ENCODE measurements at places on chromosomes 2 and 18.

DNA sequence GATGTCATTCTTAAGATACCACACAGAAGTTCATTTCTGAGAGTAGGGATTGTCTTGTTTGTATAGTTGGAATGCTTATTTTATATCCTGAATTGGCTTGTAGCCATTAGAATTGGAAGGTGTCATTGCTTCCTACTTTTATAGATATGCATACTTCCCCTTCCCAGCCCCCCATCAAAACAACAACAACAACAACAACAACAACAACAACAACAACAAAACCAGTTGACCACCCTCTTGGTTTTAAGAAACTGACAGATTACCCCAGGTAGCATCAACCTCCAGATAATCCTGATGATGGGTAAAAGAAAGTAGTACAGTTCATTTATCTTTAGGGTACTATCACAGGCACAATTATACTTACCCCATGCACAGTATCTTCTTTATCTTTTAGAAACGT, 20.0 kb downstream of the PHLPP1 start:
- no peak for DNase-seq

- DNase-seq = no peak
Measured at GRCh38 chr18:44246001-44246400, 434.7 kb upstream of the SETBP1 start.

GRCh38 chr2:240336820-240337427, 98.5 kb upstream of the GPC1 start:
- DNase-seq = no peak

DNA sequence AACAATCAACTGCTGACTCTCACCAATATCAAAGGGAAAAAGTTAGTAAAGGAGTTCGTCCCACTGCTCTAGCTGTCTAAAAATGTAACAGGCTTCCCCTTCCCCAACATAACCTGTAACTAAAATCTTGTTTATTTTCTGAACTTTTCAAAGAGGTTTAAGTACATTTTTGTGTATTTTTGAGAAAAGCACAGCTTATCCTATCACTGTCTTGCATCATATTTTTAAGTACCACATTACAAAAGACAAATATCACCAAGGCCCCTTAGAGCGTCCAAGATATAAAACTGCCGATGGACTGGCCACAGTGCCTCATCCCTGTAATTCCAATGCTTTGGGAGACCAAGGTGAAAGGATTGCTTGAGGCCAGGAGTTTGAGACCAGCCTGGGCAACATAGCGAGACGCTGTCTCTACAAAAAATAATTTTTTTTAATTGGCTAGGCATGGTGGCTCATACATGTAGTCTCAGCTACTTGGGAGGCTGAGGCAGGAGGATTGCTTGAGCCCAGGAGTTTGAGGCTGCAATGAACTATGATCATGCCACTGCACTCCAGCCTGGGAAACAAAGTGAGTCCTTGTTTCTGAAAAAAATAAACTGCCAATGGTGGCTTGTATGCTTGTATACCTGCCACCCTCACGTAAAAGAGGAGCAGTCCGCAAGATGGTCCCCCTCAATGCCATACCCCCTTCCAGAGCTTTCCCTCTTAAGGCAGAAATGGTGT, 21.2 kb upstream of the LAPTM4A start:
- no peak for DNase-seq

DNA sequence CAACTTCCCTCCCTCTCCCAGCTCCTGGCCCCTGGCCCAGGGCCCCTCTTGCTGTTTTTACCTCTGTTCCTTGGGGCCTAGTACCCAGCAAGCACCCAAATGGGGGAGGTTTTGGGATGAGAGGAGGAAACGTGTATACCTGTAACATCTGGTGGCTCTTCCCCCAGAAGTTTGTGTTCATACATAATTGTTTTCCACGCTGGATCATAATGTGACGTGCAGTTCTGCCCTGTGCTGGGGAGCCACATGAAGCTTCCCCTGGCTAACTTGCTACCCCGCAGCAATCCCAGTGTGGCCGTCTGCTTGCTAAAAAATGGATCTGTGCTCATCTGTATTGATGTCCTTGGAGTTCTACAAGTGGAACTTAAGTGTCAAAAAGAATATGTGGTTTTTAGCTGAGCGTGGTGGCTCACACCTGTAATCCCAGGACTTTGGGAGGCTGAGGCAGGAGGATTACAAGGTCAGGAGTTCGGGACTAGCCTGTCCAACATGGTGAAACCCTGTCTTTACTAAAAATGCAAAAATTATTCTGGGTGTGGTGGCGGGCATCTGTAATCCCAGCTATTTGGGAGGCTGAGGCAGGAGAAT, 36.5 kb downstream of the ANO7 start:
- no peak for DNase-seq

DNA sequence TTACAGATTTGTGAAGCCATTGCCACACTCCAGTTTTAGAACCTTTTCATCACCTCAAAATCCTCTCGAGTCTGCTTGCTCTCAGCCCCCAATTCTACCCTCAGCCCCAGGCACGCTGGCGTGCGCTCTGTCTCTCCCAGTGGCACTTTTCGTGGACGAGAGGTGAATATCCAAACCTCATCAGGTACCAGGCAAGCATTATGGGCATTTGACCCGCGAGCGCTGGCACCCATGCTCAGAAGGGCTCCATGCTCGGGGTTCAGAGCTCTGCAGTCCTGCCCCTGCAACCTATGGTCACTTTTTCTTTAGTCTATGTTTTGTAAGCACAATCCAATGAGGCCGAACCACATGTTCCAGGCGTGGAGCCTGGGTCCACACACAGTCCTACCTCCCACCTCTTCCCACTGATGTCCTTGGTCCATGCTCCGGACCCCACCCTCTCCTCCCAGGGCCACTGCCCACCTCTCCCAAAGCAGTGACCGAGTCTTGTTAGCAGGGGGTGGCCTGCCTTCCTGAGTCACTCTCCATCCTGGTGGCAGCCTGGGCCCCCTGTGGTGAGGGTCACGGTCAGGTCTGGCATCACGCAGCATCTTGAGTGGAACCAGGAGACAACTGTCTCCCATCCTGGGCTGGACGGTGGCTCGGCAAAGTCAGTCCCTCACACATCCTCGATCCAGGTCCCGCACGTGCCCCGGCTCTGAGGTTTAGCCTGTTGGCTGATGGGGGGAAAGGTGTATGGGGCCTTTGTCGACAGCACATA, 256.9 kb downstream of the NDUFA10 start:
- DNase-seq = no peak

DNA sequence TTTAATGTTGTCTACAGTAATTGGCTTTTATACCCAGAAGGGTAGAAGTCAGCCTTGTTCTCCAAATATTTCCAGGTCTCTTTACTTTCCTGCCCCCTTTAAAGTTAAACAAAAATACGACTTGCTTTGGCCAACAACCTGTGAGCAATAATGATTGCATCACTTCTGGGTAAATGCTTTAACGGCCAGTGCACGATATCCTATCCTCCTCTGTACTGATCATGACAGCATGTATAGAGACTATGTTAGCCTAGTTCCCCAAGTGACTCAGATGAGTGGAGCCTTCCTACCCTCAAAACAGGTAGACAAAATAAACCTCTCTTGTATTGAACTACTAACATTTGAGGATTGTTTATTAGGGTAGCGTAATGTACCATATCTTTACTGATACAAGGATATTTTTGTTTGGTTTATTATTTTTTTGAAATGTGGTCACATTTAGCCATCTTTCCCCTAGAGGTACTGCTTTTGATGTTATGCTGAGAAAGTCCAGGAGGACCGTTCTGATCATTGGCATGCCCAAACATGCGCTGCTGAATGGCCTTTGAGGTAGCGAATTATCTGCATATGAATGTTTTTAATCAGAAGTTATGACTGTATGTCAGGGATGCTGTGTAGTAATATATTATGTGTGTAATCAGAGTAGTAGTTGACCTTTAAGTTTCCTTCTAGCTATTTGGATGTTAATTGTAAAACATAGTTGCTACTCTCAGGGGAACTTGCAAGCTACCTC, 262.6 kb upstream of the DCC start:
- no peak for DNase-seq

- DNase-seq = no peak
Measured at GRCh38 chr2:65834062-65834461, 401.7 kb upstream of the SPRED2 start.

GRCh38 chr2:25090801-25091200, 48.9 kb downstream of the EFR3B start:
- DNase-seq = no peak

DNA sequence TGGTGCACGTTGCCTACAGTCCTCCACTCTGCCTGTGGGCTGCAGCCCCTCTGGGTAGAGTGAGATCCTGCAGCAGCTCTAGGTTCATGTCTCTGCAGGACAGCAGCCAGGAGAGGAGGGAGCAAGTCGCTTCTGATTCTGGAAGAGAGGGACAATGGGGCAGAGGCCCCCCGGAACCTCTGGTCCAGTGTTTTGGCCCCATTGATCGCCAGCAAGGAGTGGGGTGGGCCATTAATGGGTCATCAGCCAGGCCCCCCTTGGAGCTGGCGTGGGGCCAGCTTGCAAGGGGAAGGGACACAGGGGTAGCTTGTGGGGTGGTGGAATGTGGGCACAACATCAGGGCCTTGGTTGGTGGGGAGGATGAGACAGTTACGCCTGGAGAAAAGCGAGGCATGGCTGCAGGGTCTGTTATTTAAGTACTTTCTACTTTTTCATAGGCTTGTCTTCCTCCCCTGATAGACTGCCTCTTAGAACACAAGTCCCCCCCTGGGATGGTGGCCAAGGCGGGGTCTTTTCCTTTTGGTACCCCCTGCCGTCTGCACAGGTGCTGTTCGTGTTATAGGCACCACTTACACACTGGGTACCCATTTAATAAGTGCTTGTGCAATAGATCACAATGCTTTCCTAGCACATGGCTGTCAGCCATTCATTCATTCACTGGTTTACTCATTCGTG, 44.6 kb downstream of the INHBB start:
- DNase-seq = no peak

- no peak for DNase-seq
Measured at GRCh38 chr2:37671816-37672103, 318 bp upstream of the CDC42EP3 start.

DNA sequence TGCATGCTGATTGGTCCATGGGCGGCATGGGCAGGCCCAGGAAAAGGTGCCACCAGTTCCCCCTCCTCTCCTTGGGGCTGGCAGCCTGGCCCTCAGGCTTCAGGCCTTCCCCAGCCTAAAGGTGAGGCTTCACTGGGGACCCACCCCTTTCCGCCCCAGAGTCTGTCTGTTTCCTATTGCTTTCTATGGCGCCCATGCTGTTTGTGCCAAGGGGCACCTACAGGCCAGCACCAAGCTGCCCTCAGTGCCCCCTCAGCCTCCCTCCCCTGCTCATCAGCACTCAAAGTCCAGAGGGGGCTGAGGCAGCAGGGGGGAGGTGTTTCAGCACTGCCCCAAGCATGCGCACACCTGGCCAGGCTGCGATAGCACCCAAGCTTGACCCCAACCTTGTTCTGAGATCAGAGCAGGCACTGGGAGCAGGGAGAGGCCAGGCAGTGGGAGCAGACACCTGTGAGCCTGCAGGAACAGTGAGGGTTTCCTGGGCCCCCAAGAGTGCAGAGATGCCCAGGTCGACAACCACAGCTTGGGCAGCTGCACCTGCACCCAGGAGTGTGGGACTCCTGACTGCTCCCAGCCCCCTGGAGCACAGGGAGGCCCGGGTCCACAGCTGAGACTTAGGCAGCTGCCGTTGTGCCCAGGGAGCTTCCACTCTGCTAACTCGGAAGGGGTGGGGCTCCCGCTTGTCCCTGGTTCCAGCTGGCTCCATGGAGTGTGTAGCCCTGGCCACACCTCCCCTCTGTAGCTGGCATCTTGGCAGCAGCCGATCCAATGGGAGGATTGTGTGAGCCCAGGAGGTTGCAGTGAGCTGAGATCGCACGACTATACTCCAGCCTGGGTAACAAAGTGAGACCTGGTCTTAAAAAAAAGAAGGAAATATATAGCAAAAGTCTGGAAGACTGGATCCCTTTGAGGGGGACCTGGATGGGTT, 69.1 kb downstream of the NCAPH start:
- no peak for DNase-seq

DNA sequence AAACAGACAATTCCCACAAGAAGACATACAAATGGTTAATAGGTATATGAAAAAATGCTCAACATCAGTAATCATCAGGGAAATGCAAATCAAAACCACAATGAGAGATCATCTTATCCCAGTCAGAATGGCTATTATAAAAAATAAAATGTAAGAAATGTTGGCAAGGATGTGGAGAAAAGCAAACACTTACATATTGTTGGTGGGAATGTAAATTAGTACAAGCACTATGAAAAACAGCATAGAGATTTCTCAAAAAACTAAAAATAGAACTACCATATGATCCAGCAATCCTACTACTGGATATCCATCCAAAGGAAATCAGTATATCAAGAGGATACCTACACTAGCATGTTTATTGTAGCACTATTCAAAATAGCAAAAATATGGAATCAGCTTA, 186.6 kb downstream of the NOL4 start:
- DNase-seq = no peak

DNA sequence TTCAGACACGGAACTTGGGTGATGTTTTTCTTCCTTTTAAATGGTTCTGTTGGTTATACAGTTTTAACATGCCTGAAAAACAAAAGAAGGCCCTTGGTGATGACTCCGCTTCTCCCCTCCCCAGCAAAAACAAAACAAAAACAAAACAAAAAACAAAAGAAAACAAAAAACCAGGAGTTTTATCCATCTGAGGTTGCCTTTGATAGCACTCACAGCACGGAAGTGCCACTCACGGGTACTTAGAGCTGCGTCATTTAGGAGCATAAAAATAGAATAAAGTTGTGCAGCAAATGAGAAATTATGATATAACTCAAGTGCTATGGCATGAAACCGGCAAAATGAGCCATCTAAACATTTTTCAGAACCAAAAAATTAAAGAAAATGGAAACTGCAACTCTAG, 57.7 kb downstream of the ZEB2 start:
- DNase-seq = no peak

DNA sequence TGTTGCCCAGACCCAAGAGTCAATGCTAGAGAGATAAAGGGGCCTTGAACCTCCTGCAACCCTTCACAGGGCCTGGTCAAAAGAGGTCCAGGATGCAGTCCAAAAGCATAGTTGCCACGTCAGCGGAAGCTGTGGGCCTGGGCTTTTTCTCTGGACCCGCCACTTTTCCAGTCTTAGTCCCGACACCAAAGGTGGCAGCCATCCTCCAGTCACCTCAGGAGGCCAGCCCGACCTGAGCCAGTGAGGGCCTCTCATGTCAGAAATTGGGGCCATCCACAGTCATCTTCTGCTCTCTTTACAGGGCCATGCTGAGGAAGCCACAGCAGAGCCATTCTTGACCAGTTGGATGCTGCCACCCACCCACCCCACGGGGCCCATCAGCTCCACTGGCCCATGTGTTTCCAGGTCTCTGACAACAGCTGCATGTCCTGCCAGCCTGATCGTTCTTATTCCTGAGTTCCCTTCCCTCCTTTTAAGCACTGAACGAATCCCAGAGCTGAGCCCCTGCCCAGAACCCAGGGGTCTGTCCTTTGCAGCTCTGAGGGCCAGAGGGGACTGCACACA, 34.1 kb upstream of the KLHL29 start:
- DNase-seq = no peak

DNA sequence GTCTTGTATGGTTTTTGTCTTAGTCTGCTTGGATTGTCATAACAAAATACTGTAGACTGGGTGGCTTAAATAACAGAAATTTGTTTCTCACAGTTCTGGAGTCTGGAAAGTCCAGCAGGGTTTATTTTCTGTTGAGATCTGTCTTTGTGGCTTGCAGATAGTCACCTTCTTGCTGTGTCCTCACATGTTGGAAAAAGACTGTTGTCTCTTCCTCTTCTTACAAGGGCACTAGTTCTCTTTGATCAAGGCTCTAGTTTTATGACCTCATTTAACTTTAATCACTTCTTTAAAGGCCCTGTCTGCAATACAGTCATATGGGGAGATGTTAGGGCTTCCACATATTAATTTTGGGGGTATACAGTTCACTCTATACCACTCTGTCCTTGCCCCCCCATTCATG, 56.5 kb downstream of the NBEAL1 start:
- no peak for DNase-seq
